ENCODE measurements at places on chromosomes 6 and 20. TPM values are rescaled to one million over a fixed set of nuclear protein-coding genes. Genes with fewer than 3 reads are reported as not detected.

DNA sequence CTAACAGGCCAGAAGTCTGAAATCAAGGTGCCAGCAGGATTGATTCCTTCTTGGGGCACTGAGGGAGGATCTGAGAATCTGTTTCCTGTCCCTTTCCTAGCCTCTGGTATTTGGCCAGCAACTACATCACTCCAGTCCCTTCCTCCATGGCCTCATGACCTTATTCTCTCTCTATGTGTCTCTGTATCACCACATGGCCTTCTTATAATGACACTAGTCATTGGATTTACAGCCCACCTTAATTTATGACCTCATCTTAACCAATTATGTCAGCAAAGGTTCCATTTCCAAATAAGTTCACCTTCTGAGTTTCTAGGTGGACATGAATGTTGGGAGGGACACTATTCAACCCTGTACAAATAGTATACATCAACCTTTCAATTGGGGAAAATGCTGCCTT lies 29.3 kb downstream of the SCML4 start:
- no peak overlapping the region for H3K4me3 ChIP-seq
- H3K27ac ChIP-seq, result no peak overlapping the region
- no peaks in the 10 kb centered on the region for H3K27me3 ChIP-seq

- no peak overlapping the region for H3K27ac ChIP-seq
- H3K36me3 ChIP-seq, result no peaks in the 10 kb centered on the region
- H3K4me1 ChIP-seq, result peaks cover 3% of the 10 kb centered on the region
Observed at GRCh38 chr6:134183844-134184243, 131.4 kb upstream of the SLC2A12 start.

DNA sequence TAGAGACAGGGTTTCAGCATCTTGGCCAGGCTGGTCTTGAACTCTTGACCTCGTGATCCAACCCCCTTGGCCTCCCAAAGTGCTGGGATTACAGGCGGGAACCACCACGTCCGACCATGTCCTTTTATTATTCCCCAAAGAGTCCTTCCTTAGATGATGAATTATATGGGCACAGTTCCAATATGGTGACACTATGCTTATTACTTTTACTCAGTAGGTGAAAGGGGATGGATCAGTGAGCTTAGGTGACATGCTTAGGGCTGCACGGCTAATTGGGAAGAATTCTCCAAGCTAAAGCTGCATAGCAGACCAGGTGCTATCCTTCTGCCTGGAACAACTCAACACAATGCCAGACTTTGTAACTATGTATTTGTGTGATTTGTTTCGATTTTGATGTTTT lies 38.2 kb upstream of the TFAP2C start:
- no peaks in the 10 kb centered on the region for H3K27me3 ChIP-seq
- H3K4me1 ChIP-seq, result no peaks in the 10 kb centered on the region
- no peaks in the 10 kb centered on the region for H3K36me3 ChIP-seq
- H3K4me3 ChIP-seq, result no peak overlapping the region

GPLD1 gene
- 0.33 TPM for total RNA-seq

DNA sequence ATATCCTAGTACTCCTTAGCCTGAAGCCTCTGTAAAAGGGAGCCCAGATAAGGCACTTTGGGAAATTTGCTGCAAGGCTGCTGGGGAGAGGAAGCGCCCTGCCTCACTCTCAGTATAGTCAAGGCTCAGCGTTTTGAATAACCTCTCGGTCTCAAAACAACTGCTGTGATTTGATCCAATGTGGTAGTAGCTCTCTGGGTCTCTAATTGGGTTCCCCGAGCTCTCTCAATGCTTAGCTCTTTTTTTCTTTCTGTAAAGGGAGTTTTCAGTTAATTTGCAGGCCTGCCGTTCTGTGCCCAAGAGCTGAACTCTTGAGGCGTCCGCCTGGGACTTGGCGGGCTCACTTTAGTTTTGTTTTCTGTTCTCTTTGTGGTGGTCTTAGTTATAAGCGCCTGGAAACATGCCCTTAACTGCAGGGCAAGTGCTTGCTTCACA lies 41.2 kb downstream of the ZHX3 start:
- no peak for DNase-seq
- H3K27me3 ChIP-seq, result no peaks in the 10 kb centered on the region
- H3K27ac ChIP-seq, result peak overlapping the region; percentile 62
- no peaks in the 10 kb centered on the region for H3K36me3 ChIP-seq
- no peaks in the 10 kb centered on the region for H3K4me1 ChIP-seq

PNLDC1 gene
- 0.33 TPM for total RNA-seq

SEL1L2 gene
- not detected for total RNA-seq

DNA sequence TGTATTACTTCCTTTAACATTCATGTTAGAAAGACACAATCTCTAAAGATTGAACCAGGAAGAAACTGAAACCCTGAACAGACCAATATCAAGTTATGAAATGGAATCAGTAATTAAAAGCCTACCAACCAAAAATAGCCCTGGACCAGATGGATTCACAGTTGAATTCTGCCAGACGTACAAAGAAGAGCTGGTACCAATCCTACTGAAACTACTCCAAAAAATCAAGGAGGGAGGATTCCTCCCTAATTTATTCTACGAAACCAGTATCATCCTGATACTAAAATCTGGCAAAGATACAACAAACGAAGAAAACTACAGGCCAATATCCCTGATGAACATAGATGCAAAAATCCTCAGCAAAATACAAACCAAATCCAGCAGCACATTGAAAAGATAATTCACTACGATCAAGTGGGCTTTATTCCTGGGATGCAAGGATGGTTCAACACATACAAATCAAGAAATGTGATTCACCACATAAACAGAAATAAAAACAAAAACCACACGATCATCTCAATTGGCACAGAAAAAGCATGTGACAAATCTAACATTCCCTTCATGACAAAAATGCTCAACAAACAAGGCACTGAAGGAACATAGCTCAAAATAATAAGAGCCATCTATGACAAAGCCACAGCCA lies 15.0 kb downstream of the CDK19 start:
- no peaks in the 10 kb centered on the region for H3K27me3 ChIP-seq
- no peaks in the 10 kb centered on the region for H3K4me1 ChIP-seq
- H3K27ac ChIP-seq, result no peak overlapping the region
- H3K4me3 ChIP-seq, result no peak overlapping the region

GRCh38 chr6:106502559-106502958 lies 126.7 kb downstream of the RTN4IP1 start:
- DNase-seq, result no peak
- H3K4me3 ChIP-seq, result no peak overlapping the region
- H3K27me3 ChIP-seq, result no peaks in the 10 kb centered on the region
- no peaks in the 10 kb centered on the region for H3K36me3 ChIP-seq
- H3K4me1 ChIP-seq, result no peaks in the 10 kb centered on the region

DNA sequence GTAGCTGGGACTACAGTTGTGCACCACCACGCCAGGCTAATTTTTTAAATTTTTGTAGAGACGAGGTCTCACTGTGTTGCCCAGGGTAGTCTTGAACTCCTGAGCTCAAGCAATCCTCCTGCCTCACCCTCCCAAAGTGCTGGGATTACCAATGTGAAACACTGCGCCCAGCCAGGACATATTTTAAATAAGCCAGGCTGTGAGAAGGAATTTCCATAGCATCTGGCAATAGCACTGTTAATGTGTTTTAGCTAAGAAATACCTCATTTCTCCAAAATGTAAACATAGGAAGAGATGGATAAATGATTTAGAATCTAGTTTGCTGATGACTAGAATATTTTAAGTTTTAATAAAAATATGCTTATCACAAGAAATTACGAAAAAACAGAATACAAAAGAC lies 27.0 kb upstream of the SLA2 start:
- no peak overlapping the region for H3K27ac ChIP-seq
- DNase-seq, result no peak
- no peaks in the 10 kb centered on the region for H3K27me3 ChIP-seq
- no peaks in the 10 kb centered on the region for H3K4me1 ChIP-seq
- no peak overlapping the region for H3K4me3 ChIP-seq
- peaks cover 38% of the 10 kb centered on the region for H3K36me3 ChIP-seq

GRCh38 chr6:118650582-118651281 lies 659 bp downstream of the CEP85L start:
- no peaks in the 10 kb centered on the region for H3K27me3 ChIP-seq
- H3K27ac ChIP-seq, result peak overlapping the region; percentile 98
- peak; percentile 63 for DNase-seq
- no peaks in the 10 kb centered on the region for H3K36me3 ChIP-seq
- no peaks in the 10 kb centered on the region for H3K4me1 ChIP-seq

PHACTR1 gene
- total RNA-seq, result 46.0 TPM

DNA sequence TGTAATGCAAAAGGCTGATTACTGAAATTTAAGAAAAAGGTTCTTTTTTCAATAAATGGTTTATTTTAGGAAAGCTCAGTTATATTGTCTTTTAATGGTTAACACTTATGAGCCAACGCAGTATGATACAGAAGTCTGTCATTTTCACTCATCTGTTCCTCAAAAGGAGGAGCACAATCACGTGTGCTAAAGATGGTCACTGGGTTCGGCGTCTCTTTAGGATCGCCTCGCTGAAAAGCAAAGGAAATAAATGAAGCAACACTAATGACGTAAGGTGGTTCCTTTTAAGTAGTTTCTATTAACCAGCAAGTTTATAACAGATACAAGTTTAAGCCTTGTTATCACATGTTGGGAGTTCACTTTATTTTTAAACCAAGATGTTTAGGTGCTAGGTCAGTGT lies 125.7 kb downstream of the MAP3K4 start:
- DNase-seq, result no peak
- H3K4me1 ChIP-seq, result no peaks in the 10 kb centered on the region
- peaks cover 62% of the 10 kb centered on the region for H3K36me3 ChIP-seq
- no peak overlapping the region for H3K4me3 ChIP-seq
- no peaks in the 10 kb centered on the region for H3K27me3 ChIP-seq

GRCh38 chr20:38715646-38716045 lies 8.6 kb upstream of the SLC32A1 start:
- H3K36me3 ChIP-seq, result no peaks in the 10 kb centered on the region
- H3K27me3 ChIP-seq, result no peaks in the 10 kb centered on the region
- no peak overlapping the region for H3K4me3 ChIP-seq
- H3K4me1 ChIP-seq, result no peaks in the 10 kb centered on the region
- H3K27ac ChIP-seq, result no peak overlapping the region
- DNase-seq, result no peak

GRCh38 chr6:149182262-149182661 lies 135.2 kb upstream of the TAB2 start:
- DNase-seq, result no peak
- H3K36me3 ChIP-seq, result no peaks in the 10 kb centered on the region
- no peaks in the 10 kb centered on the region for H3K4me1 ChIP-seq

DNA sequence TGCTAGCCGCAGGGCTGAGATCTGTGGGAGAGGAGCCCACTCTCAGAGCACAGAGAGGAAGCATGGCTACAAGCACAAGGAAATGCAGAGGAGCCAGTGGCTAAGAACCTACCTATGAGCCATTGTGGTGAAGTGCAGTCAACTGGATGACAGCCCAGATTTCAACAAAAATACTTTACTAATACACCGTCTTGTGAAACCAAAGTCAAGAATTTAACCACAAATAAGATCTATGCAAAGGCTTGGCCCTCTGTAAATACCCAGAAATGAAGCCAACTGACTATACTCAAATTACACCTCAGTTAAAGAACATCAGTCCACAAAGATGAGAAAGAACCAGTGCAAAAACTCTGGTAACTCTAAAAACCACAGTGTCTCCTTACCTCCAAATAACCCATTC lies 40.1 kb upstream of the PTCHD4 start:
- H3K27ac ChIP-seq, result no peak overlapping the region
- H3K4me3 ChIP-seq, result no peak overlapping the region
- no peaks in the 10 kb centered on the region for H3K4me1 ChIP-seq
- H3K27me3 ChIP-seq, result no peaks in the 10 kb centered on the region
- DNase-seq, result no peak

C20orf144 gene
- not detected for total RNA-seq

DNA sequence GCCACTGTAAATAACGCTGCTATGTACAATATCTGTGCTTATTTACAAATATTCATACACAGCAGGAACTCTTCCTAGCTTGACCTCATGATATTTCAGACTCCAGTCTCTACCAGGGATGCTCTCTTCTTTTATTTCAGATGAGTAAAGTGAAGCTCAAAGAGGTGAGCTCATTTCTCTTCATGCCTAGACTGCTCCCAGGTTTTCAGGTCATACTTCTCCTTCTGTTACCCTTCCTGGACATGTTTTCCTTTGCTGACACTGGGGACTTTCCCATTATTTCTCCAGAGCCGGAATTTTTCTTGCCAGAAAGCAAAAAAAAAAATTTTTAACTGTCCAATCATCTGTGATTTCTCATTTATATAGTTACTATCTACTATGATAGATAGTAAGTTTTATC lies 147.2 kb upstream of the DST start:
- H3K27me3 ChIP-seq, result no peaks in the 10 kb centered on the region
- DNase-seq, result no peak
- H3K36me3 ChIP-seq, result no peaks in the 10 kb centered on the region
- H3K4me3 ChIP-seq, result no peak overlapping the region
- H3K4me1 ChIP-seq, result peaks cover 22% of the 10 kb centered on the region

DNA sequence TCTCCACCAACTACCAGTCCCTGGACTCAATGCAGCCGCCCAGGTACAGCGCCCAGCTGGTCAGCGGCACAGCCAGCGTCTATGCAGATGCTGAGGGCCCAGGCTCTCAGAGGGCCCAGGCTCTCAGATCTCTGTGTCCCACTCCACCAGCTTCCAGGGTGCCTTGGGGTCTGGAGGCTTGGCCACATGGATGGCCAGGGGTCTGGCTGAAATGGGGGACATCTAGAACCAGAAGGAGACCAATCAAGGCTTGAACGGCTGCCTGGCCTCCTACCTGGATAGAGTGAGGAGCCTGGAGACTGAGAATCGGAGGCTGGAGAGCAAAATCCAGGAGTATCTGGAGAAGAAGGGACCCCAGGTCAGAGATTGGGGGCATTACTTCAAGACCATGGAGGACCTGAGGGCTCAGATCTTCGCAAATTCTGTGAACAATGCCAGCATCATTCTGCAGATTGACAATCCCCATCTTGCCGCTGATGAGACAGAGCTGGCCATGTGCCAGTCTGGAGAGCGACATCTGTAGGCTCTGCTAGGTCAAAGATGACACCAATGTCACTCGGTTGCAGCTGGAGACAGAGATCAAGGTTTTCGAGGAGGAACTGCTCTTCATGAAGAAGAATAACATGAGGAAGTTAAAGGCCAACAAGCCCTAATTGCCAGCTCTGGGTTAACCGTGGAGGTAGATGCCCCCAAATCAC lies 44.1 kb upstream of the GRM4 start:
- no peaks in the 10 kb centered on the region for H3K4me1 ChIP-seq
- no peak overlapping the region for H3K4me3 ChIP-seq
- no peaks in the 10 kb centered on the region for H3K27me3 ChIP-seq

CCM2L gene
- 6.0 TPM for total RNA-seq

GRCh38 chr6:125354649-125355048 lies 52.9 kb upstream of the HDDC2 start:
- H3K4me3 ChIP-seq, result no peak overlapping the region
- no peak overlapping the region for H3K27ac ChIP-seq
- no peak for DNase-seq

- H3K36me3 ChIP-seq, result no peaks in the 10 kb centered on the region
- H3K4me3 ChIP-seq, result no peak overlapping the region
- no peaks in the 10 kb centered on the region for H3K4me1 ChIP-seq
- H3K27ac ChIP-seq, result no peak overlapping the region
- no peaks in the 10 kb centered on the region for H3K27me3 ChIP-seq
- no peak for DNase-seq
Observed at GRCh38 chr6:129599467-129599866, 110.5 kb downstream of the ARHGAP18 start.

ILRUN gene
- total RNA-seq, result 89.8 TPM

SCRT2 gene
- not detected for total RNA-seq

GRCh38 chr6:6851059-6851948 lies 256.5 kb upstream of the RREB1 start:
- DNase-seq, result peak; percentile 88
- H3K27me3 ChIP-seq, result no peaks in the 10 kb centered on the region
- H3K36me3 ChIP-seq, result no peaks in the 10 kb centered on the region
- peaks cover 2% of the 10 kb centered on the region for H3K4me1 ChIP-seq
